ENCODE measurements at places on chromosomes 4 and X.

DNA sequence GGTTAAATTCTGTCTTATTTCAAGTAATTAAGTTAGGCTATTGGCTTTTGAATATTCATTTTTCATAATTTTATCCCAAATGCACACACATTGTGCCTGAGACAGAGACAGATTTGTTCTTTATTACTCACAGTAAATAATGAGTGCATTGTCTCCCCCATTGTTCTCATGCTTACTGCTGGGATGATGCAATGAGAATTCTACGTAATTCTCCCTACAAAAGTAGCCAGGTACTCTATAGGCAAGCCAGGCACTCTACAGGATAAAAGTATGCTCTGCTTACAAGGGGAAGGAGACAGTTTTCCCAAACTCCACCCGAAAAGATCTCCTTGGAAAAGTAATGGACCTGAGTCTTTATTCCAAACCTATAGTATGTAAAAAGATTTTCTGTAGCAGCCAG, 1890.7 kb upstream of the PCDH10 start:
- no peak for DNase-seq

DNA sequence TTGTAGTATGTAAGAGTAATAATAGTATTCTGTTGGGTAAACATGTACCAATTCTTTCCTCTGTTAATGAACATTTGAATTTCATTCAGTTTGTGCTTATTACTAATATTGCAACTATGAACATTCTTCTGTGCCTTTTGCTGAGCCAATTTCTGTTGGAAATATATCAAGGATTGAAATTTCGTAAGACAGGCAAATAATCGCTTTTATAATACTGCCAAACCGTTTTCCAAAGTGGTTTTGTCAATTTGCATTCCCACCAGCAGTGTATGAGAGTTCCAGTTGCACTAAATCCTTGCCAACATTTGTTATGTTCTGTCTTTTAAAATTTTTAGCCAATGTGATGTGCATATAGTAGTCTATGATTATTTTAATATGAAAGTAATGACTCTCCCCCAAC, 38.6 kb downstream of the MAGEB17 start:
- no peak for DNase-seq

DNA sequence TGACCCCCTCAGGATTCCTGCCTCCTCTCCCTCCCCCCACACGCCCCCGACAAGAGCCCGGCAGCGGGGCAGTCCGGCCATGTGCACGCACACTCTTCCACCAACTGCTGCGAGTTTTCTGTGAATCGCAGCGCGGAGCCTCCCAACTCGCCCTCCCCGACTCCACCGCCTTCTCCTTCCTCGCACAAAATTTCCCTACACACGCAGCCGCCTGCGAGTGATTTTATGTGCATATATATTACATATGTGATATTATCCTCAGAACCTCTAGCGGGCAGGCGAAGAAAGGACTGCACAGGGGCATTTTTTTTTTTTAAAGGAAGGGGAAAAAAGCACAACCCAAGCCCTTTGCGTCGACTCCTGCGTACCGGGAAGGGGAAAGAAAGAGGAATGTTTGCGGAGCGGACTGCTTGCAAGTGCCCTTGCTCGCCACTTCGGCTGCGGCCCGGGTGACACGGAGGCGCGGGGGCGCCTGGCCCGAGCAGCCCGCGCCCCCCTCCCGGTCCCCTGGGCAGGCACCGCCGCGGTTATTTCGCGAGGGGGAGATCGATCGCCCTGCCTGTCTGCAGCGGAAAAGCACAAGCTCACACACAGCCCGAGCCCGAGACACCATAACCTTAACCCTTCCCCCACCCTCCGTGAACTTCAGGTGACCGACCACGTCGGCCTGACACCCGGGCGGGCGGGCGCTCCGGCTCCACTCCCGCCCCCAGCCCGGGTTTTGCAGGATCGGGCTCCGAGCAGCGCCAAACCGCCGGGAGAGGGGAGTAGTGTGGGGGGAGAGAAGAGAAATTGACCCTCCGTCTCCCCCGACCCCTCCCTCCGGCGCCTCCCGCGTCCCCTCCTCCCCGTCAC, 2.3 kb downstream of the ZNF827 start:
- DNase-seq = peak; percentile 66

DNA sequence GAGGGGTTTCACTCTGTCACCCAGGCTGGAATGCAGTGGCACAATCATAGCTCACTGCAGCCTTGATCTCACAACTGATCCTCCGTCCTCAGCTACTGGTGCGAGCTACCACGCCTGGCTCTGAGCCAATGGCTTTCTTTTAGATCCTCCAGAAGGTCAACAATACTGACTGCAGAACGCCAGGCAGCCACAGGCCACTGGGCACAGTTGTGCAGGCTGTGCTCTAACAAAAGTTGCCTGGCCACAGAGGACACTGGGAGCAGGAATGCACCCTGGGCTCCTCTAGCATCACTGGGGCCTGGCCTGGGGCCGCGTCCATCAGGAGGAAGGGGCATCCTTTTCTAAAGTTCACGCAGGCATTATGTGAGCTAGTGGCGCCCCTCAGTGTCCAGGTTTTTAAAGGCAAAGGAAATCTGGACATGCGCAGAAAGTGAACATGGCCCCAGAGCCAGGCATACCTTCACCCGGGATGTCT, 14.9 kb upstream of the PORCN start:
- no peak for DNase-seq

DNA sequence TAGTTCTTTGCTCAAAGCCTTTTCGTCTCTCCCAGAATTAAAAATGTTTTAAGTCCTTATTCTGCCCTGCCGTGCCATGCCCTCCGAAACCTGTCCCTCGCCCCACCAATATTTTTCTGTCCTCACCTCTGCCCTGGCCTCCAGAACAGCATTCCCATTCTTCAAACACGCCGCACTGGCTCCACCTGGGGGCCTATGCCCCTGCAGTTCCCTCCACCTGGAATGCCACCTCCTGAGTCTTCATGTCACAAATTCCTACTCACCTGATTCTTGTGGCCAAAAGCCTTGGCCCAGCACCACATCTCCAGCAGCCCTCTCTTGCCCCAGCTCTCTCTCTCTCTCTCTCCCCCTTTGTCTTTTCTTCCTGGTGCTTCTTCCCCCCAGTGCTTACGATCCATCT, 91.6 kb downstream of the APBB2 start:
- no peak for DNase-seq

GRCh38 chr4:87354168-87355102, 31.8 kb upstream of the HSD17B13 start:
- DNase-seq = no peak

GRCh38 chr4:74920704-74921103, 12.2 kb upstream of the PARM1 start:
- DNase-seq = no peak

- DNase-seq = no peak
These were observed 210.7 kb downstream of the PPP1R2C start for GRCh38 chrX:42567268-42567667.

- no peak for DNase-seq
These were observed 57.7 kb upstream of the VEGFC start for GRCh38 chr4:176850436-176850835.

DNA sequence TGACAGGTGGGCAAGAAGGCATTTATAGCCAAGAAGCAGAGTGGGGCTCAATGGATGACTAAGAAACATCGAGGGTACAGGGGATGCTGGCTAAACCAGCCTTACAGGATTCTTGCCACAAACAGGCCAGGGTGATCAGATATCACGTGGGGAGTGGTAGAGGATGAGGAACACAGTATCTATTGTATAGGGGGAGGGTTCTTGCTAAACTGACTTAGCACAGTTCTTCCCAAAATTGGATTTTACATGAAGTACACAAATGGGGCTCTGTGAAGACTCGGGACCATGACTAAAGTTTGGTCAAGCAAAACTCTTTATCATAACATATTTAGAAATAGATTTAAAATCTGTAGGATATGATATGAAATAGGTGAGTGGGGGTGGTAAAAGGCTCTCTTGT, 144.0 kb upstream of the ATOH1 start:
- no peak for DNase-seq

DNA sequence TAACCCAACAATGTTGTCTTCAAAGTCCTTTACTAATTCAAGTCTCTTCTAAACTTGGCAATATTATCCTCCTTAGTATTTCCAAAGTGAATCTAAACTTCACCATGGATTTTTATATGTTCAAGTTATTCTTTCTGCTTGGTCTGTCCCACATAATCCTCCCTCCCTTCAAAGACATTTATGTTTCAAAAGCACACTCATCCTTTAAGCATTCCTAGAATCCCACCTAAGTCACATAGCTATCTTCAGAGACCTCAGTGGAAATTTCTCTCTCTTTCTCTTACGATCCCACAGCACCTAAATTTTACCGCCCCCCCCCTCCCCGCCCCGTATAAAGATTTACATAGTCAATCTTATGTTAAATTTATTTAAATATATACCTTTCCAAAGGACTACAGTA, 314.9 kb upstream of the GRIA3 start:
- no peak for DNase-seq

DNA sequence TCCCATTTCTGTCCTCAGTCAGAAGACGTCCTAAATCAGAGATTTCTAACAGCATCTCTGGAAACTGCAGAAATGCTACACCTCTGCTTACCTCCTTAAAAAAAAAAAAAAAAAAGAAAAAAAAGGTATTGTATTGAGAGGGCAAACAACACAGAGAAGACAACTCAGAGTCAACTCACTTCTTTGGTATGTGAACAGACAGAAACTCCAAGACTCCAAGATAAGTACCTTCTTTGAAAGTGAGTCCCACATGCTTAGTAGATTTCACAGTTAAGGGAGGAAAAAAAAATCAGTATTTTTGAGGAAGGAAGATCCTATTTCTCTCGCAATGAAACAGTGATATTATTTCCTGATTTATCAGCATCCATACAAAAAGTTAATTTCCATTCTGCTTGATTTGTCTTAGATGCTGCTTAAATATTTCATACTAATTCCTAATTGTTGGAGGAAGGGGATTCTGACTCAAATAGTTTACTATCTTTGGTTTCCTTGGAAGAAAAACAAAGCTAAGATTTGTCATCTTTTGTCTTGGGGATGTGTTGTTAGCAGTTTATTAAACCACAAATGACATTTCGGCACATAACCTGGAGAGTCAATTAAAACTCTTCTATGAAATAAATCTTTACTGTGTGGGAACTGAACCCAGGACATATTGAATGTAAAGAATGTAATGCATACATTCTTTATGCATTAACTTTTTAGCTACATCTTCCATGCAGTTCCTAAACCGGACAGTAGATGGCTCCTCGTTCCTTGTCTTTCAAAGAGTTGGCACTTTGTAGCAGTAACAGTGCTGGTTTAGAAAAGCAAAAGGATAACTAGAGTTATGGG, 4.7 kb downstream of the RASGEF1B start:
- peak; percentile 72 for DNase-seq

DNA sequence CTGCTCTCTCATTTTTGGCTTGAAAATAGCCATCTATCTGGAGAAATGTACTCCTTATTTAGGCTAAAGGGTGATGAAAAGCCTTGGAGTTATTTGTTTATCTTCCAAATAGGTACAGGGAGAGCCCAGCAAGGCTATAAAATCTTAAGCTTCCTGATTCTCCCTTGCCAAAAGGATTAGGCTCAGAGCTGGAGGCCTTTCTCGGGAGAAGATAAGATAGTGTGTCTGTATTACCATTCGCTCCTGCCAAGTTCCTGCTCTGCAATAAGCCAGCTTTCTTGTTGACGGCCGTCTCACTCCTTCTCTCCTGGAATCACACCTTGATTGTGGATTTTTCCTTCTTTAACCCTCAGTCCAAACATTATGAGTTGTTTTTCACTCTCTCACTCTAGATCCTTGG, 171.8 kb upstream of the TTC29 start:
- peak; percentile 80 for DNase-seq

- DNase-seq = no peak
These were observed 6.7 kb upstream of the GPRIN3 start for GRCh38 chr4:89314291-89314690.

DNA sequence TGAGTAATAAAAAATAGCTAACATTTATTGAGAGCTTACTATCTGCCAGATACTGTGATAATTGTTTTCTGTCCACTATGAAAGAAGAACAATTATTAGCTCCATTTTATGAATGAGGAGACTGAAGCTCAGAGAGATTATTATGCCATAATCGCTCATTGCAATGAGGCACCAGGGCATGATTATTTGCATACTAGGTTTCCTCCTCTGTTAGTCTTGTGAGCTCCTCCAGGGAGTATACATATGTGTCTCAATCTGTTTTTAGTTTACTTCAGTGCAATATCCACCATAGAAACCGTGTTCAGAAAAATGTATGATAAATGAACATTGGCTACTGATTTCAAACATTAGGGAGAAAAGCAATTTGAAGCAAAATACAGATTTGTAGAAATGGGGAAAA, 139.4 kb upstream of the OTUD4 start:
- DNase-seq = no peak

- DNase-seq = no peak
These were observed 481.0 kb downstream of the KCNIP4 start for GRCh38 chr4:21467551-21467950.

All from NCI-H226 (cell line).